Hematopoietic multipotent progenitor cell (in vitro differentiated cells): ENCODE measurements at places on chromosomes 1 and 21. TPM values are rescaled to one million over a fixed set of nuclear protein-coding genes. Genes with fewer than 3 reads are reported as not detected.

The TRAPPC10 gene
- total RNA-seq, result 29.9 TPM

DNA sequence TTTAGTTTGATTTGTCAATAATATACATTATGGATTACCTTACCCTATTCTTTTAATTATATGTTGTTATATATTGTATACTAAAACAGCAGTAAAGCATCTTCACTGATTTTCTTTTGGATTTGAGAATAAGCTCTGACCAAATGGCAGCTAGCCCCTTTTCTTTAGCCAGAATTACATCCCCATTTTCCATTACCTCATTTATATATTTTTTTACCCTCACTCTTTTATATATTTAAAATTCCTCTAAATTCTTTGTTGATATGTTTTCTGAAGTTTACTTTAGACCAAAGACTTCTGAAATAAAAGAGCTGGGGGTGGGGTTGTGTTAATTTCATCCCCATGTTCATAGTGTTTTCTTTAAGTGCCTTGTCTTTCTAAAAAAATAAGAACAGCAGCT lies 24.6 kb downstream of the ANGPTL1 start:
- DNase-seq, result no peak

GRCh38 chr1:6414881-6415626 lies 4.7 kb downstream of the HES2 start:
- no peak for DNase-seq

The FAM72B gene
- total RNA-seq, result 0.27 TPM

DNA sequence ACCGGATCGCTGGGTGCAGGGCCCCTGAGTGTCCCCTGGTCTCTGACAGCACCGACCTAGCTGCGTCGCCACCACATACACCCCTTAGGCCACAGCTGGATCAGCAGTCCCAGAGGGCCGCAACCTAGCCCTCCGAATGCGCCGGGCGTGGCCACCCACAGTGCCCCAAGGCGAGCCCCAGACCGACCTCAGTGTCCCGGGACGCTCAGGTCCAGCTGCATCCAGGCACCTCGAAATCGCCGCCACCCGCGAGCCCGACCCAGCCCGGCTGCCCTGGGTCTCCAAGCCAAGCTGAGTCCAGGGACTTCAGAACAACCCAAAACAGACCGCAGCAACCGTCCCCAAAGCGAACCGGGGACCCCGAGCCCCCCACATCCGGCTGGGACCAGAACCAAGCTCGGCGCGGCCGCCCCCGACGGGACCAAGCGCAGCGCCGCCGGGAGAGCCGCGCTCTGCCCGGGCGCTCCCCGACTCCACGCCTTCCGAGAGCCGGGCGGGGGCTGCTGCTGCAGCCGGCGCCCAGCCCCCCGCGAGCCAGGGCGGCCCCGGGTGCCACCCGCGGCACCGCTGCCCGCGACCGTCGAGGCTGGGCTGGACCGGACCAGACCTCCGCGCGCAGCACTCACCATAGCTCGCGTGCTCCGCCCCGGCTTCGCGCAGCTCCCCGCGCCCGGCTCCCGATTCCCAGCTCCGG lies 54.6 kb upstream of the ECE1 start:
- no peak for DNase-seq

The GBP5 gene
- 26.4 TPM for total RNA-seq

DNA sequence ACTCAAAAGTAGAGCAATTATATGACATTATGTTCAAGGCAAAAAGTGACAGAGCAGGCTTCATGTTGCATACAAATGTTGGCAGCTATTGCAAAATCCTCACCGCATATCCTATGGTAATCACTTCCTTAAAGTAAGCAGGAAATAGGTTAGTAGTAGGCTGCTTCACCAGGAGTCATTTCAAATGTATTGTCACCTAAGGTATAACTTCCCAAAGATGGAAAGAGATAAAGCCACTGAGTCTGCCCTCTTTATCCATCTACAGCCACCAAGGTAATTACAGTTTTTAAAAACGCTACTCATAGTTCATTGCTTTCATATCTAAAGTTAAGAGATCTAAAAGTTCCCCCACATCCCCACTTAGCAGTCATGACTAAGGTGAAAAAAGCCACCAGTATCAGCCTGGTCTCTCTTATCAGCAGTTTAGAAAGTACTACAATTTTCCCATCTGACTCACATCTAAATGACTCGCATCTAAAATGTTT lies 31.6 kb upstream of the UBE2U start:
- no peak for DNase-seq

- DNase-seq, result no peak
Observed at GRCh38 chr1:176876966-176877515, 287.5 kb downstream of the ASTN1 start.

- DNase-seq, result no peak
Observed at GRCh38 chr1:117237726-117238381, 27.1 kb upstream of the VTCN1 start.

The GBP3 gene
- 21.8 TPM for total RNA-seq

DNA sequence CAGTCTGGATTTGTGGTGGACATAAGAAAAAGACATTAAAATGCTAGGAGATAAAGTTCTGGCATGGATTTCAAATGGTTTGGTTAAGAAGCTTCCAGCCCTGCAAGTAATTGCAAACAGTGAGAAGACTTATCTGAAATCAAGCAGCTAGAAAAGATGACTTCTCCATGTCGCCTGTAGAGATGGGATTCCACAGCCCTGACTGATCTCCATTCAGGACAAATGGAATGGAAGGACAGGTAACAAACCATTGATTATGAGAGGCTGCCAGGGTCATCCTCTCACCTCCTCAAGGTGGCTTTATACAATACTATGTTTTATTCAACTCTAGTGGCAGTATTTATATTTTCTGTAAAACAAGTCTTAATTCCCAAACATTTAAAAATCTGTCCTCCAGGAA lies 237.9 kb downstream of the HLX start:
- no peak for DNase-seq

The TTLL7 gene
- 3.5 TPM for total RNA-seq

- DNase-seq, result no peak
Observed at GRCh38 chr1:51274676-51275075, 38.6 kb downstream of the RNF11 start.

The CACNA1S gene
- not detected for total RNA-seq

DNA sequence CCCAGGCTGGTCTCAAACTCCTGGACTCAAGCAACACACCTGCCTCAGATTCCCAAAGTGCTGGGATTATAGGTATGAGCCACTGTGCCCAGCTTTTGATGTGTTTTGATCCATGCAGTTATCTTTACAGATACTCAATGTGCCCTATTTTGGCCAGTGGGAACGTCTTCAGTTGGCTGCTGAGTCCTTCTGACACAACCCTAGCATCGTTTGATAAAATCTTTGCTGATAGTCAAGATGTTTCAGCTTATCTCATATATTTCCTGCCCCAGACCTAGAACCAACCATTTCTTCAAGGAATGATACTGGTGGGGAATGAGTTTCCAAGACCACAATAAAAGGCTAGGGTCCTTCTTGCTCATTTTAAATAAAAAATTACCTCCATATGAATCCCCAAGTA lies 11.6 kb downstream of the POGZ start:
- no peak for DNase-seq

GRCh38 chr1:30513396-30514136 lies 209.8 kb downstream of the MATN1 start:
- DNase-seq, result no peak
